Stimulated activated CD4-positive, alpha-beta T cell treated with anti-CD3 and anti-CD28 coated beads, TNF-alpha, amount 100 ng/mL, for 24 hours (primary cell): ENCODE measurements at places on chromosomes 3 and 15.

- DNase-seq: no peak
Observed at GRCh38 chr3:161508852-161509477, 12.4 kb downstream of the OTOL1 start.

- no peak for DNase-seq
Observed at GRCh38 chr3:154842536-154842935, 237.6 kb upstream of the MME start.

GRCh38 chr15:70471517-70471916 lies 291.8 kb downstream of the UACA start:
- no peak for DNase-seq

DNA sequence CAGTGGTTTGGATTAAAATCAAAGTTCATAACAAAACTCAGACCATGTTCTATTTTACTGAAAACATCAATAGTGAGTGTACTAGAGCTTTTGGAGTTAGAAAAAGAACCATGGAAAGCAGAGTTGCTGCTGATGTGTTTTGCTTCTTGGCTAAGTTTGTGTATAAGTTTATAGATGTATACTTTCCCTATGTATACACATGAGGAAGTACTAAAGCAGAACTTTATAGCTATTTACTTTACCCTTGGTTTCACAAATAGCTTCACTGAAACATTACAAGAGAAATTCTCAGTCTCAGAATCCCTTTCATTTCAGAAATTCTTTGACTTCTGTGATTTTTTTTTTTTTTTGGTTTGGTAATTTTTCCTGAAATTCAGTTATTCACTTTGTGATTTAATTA lies 229.0 kb downstream of the PTPRG start:
- no peak for DNase-seq

GRCh38 chr15:65101891-65102708 lies 12.9 kb downstream of the UBAP1L start:
- DNase-seq: no peak

DNA sequence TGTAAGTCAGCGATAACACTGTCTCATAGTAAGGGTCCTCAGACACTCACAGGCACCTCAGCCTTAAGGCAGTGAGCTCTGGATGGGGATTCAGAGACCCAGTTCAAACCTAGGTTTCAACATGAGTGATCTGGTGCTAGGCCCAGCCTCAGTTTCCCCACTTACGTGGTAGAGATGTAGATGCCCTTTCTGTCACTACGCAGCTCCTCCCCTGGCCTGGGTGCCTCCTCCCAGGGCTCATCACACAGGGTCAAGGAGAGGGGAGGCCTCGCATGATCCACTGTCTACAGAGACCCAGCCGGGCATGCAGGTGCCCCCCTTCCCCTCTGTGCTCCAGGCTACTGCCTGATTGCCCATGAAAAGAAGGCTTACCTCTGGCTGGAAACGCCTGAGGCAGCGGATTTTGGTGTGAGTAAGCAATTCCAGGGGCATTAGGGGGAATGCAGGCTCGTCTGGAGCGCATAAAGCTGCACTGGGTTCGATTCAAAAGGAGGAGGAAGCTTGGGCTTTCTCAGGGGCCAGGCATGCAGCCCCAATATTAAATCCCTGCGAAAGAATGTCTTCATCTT lies 69.8 kb upstream of the ANKRD34C start:
- DNase-seq: no peak
